ENCODE measurements at places on chromosomes 4 and X.

GRCh38 chr4:173200103-173200884 lies 31.7 kb downstream of the GALNT7 start:
- no peak for DNase-seq

DNA sequence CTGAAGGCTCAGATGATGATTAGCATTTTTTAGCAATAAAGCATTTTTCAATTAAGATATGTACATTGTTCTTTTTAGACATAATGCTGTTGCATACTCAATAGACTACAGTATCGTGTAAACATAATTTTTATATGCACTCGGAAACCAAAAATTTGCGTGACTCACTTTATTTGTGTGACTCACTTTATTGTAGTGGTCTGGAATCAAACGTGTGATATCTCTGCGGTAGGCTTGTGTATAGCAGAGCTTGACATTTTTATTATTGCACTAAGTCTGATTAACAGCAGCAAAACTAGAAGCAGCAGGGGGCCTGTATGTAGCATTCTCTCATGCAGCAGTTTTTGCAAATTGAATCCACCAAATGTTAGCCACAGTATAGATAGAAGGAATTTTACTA lies 119.1 kb upstream of the PRDX4 start:
- no peak for DNase-seq

GRCh38 chrX:107677501-107677901 lies 49.2 kb downstream of the PRPS1 start:
- no peak for DNase-seq

DNA sequence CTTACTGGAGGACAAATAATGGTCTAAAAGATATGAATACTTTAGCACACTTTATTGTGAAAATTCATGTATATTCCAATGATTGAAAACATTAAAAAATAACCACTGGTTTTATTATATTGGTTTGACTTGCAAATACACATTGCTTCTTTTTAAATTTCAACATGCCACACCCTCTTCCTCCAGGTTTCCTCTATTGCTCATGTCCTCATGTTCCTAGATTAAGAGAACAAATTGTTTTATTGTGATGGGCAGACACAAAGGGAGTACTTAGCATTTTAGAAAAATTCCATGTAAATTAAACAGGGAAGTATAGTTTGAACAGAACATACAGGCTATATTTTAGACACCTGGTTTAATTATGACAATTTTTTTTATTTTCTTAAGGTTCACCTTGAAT lies 230.6 kb upstream of the GPRIN3 start:
- no peak for DNase-seq

- DNase-seq = no peak
Observed at GRCh38 chr4:7007142-7007907, 35.8 kb upstream of the TADA2B start.

DNA sequence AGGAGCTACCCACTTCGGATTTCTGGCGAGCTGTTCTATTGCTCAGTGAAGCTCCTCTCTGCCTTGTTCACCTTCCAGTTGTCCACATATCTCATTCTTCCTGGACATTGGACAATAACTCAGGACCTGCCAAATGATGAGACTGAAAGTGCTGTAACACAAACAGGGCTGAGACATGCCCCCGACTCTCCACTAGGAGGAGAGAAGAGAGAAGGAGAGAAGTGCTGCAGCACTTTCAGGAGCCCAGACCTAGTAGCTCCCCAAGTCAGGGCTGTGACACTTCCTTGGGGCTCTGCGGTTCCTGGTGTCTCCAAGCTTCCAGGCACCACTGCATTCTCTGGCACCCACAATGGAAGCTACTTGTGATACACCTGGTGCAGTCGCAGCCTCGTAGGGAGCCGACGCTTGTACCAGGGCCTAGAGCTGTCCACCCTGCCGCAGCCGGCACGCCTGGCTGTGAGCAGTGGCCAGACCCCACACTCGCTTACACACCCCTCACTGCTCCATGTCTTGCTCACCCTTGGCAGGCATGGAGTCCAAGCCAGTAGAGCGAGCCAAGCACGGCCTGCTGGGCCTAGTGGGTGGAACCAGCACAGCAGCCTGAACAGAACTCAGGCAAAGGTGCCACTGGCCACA lies 234.9 kb downstream of the TECRL start:
- DNase-seq = no peak

DNA sequence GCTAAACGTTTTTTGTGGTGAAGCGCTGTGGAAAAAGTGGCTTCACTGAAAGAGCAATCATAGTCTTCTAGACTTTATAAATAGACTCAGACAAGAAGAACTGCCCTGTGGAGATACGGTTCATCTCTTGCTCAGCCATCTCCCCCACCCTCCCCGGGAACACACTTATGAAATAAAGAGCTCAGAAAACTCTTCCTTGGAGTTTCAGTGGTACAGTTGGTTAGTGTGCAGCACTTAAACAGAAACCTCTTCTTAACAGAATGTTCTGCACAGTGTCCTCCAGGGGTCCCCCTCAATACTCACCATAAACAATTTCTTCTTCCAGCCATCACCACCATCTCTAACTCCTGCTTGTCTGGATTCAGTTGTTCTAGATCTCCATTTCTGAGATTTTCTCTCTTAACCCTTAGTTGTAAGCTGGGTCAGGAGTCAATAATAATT lies 313.0 kb downstream of the ARHGAP10 start:
- no peak for DNase-seq

DNA sequence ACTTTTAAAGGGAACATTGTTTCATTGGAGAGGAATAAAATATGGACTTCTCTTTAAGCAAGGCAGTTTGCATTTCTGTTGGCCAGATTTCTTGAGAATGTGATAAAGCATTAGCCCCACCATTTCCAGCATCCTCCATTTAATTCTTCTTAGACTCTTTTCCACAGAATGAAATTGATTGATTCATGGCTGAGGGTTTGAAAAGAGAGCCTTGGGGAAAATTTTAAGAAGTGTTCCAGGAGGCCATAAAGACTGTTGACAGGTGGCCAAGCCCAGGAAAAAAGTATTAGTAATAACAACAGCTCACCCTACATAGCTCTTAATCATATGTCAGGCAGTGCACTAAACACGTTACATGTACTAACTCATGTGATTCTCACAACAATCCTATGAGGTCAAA lies 53.4 kb downstream of the SHROOM3 start:
- no peak for DNase-seq

DNA sequence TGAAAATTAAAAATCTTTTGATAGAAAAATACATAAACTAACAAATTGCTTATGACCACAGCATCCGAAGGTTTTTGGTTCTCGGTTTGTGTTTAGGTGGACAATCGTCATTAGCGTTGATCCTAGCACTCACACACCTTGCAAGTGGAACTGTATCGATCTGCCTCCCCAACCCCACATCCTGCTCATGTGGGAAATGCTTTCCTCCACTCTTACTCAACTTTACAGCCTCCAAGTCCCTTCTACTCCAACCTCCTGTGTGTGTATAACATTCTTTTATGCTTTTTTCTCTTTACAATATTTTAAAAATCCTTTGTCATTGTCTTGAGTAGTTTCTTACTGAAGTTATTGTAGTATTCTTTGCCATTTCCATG lies 15.6 kb upstream of the TMEM131L start:
- no peak for DNase-seq

DNA sequence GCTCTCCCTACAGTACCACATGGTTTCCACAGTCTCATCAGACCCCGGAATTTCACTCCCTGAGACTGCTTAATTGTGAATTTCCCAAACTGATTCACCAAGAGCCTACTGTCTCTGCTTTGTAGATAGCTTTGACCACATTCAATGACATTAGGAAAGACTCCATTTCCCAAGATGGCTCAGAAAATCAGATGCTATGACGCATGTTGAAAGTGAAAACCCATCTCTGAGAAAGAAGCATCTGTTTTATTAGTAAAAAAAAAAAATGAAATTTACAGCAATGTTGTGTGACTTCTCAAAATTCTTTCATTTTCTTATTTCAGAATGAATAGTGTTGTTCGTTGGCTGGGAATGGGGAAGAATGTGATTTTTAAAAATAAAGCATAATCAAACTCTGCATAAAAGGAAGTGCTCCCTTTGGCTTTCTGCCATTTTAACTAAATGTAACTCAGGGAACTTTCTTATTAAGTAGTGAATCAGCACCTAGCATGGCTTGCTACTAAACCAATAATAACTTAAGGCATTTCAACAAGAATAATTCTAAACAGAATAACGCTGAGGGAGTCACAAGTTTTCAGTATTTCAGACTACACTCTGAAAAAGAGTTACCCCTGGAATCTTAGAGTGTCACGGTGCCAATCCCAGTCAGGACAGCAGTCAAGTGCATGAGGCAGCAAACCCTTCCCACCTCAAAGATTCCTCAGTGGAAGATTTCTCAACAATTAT lies 97.4 kb upstream of the MYOZ2 start:
- no peak for DNase-seq

- no peak for DNase-seq
Observed at GRCh38 chrX:30228526-30228925, 1.9 kb upstream of the MAGEB3 start.

- DNase-seq = no peak
Observed at GRCh38 chr4:106312377-106312776, 3.6 kb downstream of the TBCK start.

DNA sequence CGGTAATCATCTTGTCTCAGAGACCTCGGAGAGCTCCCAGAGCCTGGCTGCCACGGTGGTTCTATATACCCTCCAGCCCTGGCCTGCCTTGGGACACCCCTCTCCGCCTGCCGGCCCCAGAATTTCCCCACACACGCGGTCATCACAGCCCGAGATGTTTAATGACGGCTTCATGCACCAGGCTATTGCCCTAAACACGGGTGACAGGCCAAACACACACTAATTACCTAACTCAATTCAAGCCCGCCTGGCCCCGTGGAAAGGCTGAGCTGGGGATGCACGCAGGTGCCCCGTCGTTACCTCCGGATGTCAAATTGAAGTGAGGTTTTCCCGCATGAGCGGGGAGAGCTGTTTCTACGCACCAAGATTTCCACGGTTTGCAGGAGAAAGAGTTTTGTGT lies 72.9 kb upstream of the PPP2R3B start:
- DNase-seq = no peak

DNA sequence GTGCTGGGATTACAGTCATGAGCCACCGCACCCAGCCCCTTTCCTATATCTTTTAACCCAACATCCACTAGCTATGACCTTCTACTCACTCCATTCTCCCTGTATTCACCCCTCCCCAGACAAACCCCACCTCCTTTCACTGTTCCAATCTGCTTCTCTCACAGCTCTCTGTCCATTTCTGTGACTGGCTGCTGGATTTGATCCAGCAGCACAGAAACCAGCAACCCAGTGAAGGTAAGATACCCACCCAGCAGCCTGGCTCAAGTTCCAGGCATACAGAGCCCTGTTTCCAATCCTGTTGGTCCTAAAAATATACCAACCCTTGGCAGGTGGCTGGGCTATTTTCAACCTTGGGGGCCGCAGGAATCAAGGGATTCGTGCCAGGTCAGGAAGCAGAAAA lies 56.9 kb upstream of the SMIM10 start:
- DNase-seq = no peak

- DNase-seq = no peak
Observed at GRCh38 chr4:58247792-58248191, 1137.6 kb upstream of the IGFBP7 start.

GRCh38 chr4:110475881-110476818 lies at the start of gene ENPEP:
Gene ENPEP (plus strand): TSS chr4:110476155. CDS start chr4:110476415, 260 bp downstream.
- DNase-seq = no peak

DNA sequence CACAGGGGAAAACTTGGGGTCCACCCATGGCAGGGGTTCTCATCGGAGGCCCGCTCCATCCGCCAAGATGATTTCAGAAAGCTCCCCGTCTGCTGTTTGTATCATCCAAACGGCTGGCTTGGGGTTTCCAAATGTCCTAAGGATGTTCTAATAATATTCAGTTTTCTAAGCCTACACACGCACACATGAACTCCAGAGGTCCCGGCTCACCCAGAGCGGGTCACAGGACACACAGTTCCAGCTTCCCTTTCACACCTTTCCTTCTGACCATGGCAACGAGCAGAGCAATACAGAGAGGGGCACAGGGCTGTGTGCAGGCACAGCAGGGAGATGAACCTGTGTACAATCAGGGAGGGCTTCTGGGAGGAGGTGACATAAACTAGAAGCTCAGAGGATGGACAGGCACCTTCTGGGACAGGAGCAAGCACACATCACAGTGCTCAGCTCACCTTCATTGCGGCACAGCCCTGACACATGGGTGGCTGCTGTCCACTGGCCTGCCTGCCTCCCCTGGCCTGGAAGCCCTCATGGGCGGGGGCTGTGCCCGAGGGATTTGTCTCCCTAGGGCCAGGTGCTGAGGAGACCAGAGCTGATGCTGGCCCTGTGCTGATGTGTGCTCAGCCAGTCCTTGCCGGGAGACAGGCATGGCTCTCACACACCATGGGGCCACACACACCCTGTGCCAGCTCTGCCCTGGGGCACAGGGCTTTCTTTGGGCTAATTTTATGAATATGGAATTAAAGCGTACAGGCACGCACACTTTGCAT lies 44.8 kb downstream of the ABLIM2 start:
- DNase-seq = no peak

- DNase-seq = no peak
Observed at GRCh38 chr4:25925486-25926201, 11.6 kb downstream of the SMIM20 start.

DNA sequence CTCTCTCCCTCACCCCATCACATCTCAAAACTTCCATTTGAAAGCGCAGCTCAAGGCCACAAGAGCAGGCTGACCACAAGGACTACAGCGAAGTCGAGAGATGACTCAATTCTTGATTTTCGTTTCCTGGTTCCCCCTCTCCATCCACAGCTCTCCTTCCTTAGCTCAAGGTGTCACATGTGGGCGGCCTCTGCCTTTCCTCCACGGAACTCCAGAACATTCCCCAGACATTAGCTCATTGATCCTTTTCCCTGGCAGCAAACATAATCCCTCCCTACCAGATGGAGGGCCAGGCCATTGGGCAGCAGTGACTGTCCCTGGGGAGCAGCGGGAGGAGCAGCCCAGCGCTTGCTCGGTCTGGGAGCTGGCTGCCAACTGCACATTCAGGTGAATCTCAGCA lies 56.3 kb downstream of the CCDC149 start:
- no peak for DNase-seq

DNA sequence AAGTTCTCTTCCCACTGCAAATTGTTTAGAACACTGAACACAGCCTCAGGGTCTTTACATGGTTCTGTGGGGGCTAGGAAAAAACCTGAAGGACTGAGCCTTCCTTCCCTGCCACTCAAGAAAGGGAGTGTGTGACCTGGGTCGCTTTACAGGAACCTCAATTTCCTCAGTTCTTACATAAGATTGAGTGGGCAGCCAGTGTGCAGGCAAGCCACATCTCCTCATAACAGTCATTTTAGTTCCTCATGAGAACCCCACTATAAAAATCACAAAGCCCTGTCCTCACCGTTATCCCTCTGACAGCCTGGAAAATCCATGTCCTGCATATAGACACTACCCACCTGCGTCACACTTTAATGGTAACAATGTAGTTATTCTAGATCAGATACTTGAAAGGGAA lies 2.1 kb upstream of the ETDC start:
- no peak for DNase-seq

DNA sequence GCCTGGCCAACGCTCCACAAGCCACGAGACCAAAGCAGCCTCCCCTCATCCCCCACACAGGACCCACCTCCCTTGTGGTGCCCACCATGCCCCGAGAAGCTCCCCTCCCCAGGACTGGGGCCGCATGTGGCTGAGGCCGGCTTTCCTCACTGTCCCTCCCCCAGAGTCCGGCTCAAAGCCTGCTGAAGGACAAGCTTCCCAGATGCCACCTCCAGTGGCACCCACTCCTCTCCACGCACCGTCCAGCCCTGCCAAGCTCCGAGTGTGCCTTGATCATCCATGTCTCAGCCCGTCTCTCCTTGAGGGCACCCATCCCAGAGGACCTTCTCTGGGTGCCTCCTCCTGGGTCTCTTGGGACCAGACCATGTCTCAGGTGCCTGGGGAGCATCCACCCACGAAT lies 58.8 kb upstream of the MXD4 start:
- DNase-seq = no peak

GRCh38 chr4:25873632-25874129 lies 10.9 kb upstream of the SEL1L3 start:
- DNase-seq = no peak
